Activated T-helper 2 cell treated with anti-CD3 and anti-CD28 coated beads, Interferon-gamma antibody, Interleukin-2, Interleukin-4, amounts not matched to agents 10 μg/mL and 5 μg/mL and 100 μg/mL, durations not matched to agents 14 hours and 24 hours and 36 hours (primary cell): ENCODE measurements at places on chromosomes 1 and 21. TPM values are rescaled to one million over a fixed set of nuclear protein-coding genes. Genes with fewer than 3 reads are reported as not detected.

- no peak for DNase-seq
- H3K36me3 ChIP-seq, result peaks cover 18% of the 10 kb centered on the region
- H3K4me3 ChIP-seq, result no peak overlapping the region
- H3K27ac ChIP-seq, result no peak overlapping the region
- peaks cover 48% of the 10 kb centered on the region for H3K4me1 ChIP-seq
Measured at GRCh38 chr1:154945160-154945961, 8.8 kb upstream of the PMVK start.

ASAP3 gene
- total RNA-seq, result 0.48 TPM in 1 of 2 replicates, not detected in the other

DNA sequence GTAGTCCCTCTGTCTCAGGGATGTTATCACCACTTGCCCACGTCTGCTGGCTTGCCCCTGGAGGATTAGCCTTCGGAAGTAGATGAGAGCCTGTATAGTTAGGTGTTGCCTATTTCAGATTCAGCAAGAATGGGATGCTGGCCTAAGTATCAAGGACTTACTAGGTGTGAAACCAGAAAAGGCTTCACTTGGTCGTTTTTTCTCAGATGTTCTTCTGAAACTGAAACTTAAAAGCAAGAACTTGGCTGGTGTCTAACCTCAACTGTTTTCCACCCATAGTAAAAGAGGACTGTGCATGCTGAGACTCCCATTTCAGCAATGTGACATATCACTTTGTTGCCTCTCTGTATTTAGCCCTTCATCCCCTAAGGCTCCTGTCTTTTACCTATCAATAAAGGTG is 67.0 kb upstream of the LRRC53 start:
- no peaks in the 10 kb centered on the region for H3K27me3 ChIP-seq
- no peaks in the 10 kb centered on the region for H3K4me1 ChIP-seq
- no peak overlapping the region for H3K4me3 ChIP-seq
- H3K27ac ChIP-seq, result no peak overlapping the region

WNT2B gene
- 0.16 TPM in 1 of 2 replicates, not detected in the other for total RNA-seq

DNA sequence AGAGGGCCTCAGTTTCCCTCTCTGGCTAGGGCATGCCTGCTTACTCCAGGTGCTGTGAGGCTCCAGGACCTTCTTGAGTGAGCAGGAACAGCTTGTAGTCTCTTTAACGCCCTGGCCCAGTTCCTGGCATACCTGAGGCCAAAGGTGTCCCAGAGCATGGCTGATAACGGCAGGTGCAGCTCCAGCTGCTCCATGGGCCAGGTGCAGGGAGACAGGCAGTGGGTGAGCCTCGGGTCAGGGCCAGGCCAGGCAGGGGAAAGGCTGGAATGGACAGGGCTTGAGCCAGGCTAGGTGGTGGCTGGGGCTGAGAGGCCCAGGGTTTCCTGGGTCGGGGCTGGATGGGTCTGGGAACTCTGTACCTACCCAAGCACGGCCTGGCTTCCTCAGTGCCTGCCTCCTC is 18.3 kb downstream of the EDN2 start:
- H3K36me3 ChIP-seq, result no peaks in the 10 kb centered on the region
- no peak overlapping the region for H3K27ac ChIP-seq
- no peak overlapping the region for H3K4me3 ChIP-seq
- DNase-seq, result no peak

DMBX1 gene
- not detected in 2 replicates for total RNA-seq

- no peaks in the 10 kb centered on the region for H3K27me3 ChIP-seq
- H3K4me1 ChIP-seq, result no peaks in the 10 kb centered on the region
- no peaks in the 10 kb centered on the region for H3K36me3 ChIP-seq
- H3K4me3 ChIP-seq, result no peak overlapping the region
Measured at GRCh38 chr1:30572192-30572591, 151.2 kb downstream of the MATN1 start.

TCHH gene
- 0.02 TPM in 1 of 2 replicates, not detected in the other for total RNA-seq

DNA sequence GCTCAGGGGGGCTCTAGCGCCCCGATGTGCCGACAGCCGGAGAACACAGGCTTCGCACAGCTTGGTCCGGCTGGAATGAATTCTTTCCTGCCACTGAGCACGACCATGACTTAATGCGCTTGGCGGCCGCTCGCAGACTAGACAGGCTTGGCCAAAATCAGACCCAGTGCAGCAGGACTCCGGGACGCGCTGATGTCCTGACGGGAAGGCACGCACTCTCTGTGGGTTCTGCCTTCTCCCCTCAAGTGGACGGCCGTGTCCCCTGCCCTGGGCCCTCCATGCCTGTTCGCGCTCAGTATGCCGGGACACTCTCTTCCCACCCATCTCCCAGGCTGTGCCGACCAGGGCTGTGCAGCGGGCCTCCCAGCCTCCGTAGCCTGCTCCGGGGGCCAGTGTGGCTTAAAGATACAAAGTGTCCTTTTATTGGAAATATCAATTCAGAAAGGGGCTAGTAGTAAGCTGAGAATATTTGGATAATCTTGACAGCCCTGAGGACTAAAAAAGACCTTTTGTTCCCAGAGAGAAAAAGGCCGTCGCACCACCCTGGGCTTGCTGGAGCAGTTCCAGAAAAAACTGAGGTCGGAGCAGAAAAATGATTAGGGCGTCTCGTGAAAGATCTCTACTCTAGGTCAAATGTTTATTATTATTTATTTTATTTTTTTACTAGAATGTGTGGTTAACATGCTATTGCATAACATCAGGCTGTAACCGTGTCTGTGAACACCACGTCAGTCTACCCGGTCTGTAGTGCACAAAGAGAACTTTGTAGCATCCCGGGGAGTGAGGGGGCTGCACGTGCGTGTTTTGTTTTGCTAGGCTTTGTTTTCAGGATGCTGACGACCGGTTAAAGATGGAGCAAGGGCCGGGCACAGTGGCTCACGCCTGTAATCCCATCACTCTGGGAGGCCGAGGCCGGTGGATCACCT is 88.1 kb upstream of the ARHGEF16 start:
- H3K27me3 ChIP-seq, result peaks cover 2% of the 10 kb centered on the region
- no peak for DNase-seq
- no peak overlapping the region for H3K4me3 ChIP-seq
- H3K36me3 ChIP-seq, result no peaks in the 10 kb centered on the region
- no peaks in the 10 kb centered on the region for H3K4me1 ChIP-seq
- H3K27ac ChIP-seq, result no peak overlapping the region

DNA sequence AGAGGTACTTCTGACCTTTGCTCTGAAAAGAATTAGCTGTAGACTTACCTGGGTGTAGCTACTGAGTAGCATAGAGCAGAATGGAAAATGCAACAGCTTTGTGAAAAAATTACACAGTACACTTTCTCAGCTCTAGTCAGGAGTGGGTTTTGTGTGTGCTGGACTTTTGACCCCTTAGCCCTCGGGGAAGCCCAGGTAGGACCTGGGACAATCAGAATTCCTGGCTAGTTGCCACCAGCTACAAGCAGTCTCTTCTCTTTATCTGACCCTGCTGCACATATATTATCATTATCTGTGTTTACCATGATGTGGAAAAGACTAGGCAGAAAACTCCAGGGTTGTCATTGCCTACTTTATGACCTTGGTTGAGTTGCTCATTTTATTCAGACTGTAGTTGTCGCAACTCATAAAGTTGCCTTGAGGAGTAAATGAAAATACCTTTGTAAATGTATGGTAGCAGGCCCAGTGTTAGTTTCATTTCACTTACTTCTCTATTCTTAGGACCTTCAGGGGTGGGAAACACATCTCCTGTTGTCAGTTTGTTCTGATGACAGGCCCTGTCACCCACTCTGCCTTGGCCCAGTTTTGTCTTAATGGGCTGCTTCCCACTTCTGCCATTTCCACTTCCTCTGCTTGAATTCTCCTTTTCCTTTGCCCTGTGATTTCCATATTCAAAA is 5.4 kb downstream of the NEK7 start:
- H3K36me3 ChIP-seq, result peaks cover 30% of the 10 kb centered on the region
- DNase-seq, result no peak
- peak overlapping the region; percentile 87 for H3K27ac ChIP-seq

DISC1 gene
- total RNA-seq, result 1.5 and 1.6 TPM in 2 replicates

- H3K4me3 ChIP-seq, result no peak overlapping the region
- DNase-seq, result no peak
- H3K4me1 ChIP-seq, result peaks cover 12% of the 10 kb centered on the region
- H3K27ac ChIP-seq, result no peak overlapping the region
Measured at GRCh38 chr1:161511756-161512060, 6.5 kb downstream of the FCGR2A start.

DNA sequence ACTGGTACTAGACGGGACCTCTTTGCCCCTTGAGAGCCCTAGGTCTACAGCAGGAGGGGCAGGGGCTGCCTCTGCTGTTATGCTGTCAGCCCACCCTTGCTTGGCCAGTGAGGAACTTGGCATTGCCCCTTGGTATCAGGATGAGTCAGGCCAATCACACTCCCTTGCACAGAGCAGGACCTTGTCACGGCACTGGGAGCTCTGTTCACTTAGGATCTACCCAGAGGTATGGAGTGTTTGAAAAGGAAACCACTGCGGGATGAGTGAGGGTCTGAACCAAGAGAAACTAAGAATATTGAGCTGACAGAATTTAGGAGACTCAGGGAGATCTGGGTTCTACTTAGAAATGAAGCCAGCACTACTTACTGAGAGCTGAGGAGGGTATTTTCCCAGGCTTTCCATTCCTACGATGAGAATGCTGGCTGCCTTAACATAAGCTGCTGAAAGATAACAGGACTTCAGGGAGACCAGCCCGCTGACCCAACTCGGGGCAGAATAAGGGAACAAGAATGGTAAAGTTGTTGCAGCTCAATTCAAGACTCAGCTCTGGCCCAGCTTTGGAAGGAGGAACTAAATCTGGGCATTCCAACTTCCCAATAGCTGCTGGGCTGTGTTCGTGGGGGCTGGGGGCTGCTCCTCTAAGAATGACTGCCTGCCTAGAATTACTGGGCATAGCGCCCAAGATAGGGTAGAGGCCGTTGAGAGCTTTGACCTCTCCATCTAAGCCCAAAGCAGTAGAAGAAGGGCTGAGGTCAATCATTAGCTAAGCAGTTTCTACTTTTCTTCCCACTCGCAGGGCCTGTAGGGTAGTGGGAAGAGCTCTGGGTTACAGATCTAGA is 1.5 kb downstream of the FABP3 start:
- H3K27ac ChIP-seq, result no peak overlapping the region
- peaks cover 14% of the 10 kb centered on the region for H3K4me1 ChIP-seq
- DNase-seq, result no peak

DNA sequence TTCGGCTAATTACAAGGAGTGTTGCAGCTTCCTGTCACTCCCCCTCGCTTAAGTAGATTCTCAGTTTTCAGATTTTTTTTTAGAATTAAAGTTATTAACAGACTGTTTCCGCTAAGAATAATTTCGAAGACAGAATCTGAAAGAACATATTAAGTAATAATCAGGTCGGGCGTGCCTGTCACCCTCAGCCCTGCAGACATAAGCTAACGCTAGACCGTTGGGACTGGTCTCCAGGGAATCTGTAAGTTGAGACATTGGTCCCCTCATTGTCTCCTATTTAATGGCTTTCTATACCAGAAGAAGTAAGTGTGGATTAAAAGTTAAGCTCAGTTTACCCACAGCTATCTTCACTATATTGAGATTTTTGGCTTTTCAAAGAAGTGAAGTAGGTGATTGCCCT is 14.5 kb downstream of the NMNAT1 start:
- H3K4me3 ChIP-seq, result no peak overlapping the region
- H3K4me1 ChIP-seq, result no peaks in the 10 kb centered on the region
- no peaks in the 10 kb centered on the region for H3K36me3 ChIP-seq
- DNase-seq, result no peak

DNA sequence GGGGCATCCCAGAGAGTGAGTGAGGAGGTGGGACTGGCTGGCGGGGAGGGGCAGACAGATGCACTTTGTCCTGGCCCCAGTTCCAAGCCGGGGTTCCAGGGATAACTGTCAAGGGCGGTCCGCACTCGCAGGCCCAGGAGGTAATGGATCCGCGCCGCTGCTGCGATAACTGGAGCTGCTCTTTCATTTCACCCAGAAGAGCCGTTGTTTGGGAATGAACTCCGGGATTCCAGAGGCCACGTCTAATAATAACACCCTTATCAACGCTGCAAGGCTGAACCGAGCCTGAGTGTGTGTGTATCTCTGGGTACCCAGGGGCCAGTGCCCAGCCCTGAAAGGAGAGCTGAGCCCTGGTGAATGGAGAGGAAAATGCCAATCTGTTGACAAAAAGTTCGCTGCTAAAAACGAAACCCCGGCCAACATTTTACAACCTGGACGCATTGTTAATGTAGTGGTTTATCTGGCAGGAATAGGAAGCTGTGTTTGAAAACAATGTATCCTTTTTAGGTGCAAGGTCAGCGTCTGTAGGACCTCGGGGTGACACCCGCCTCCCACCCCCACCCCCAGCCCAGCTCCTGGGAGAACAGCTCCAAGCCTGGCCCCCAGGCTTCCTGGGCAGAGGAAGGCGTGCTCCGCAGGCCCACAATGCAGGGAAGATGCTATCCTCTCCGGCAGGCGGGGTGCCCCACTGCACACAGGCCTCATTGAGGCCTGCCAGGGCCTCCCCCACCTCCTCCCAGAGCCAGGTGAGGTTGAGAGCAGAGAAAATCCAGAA is 119.7 kb downstream of the PROX1 start:
- no peak for DNase-seq
- H3K27me3 ChIP-seq, result peaks cover 3% of the 10 kb centered on the region
- H3K27ac ChIP-seq, result no peak overlapping the region
- H3K4me1 ChIP-seq, result no peaks in the 10 kb centered on the region
- H3K36me3 ChIP-seq, result no peaks in the 10 kb centered on the region
- H3K4me3 ChIP-seq, result no peak overlapping the region

FHAD1 gene
- not detected in 2 replicates for total RNA-seq

ATP6V1G3 gene
- not detected in 2 replicates for total RNA-seq
